ENCODE measurements at places on chromosomes 2 and 18. TPM values are rescaled to one million over a fixed set of nuclear protein-coding genes. Genes with fewer than 3 reads are reported as not detected.

GRCh38 chr2:207164006-207164831 lies 1.5 kb downstream of the KLF7 start:
- DNase-seq = no peak

GRCh38 chr2:3102922-3103569 lies 274.6 kb downstream of the EIPR1 start:
- DNase-seq = no peak

GRCh38 chr2:76867854-76868253 lies 654.3 kb downstream of the LRRTM4 start:
- DNase-seq = no peak

- DNase-seq = no peak
Observed at GRCh38 chr2:196941398-196942078, 15.0 kb upstream of the PGAP1 start.

Gene GAL3ST2
- total RNA-seq = 1.3 TPM

Gene ADAM23
- 19.2 TPM for total RNA-seq

Gene AGXT
- not detected for total RNA-seq

All from chondrocyte (in vitro differentiated cells).